ENCODE measurements at places on chromosomes 16 and 17. TPM values are rescaled to one million over a fixed set of nuclear protein-coding genes. Genes with fewer than 3 reads are reported as not detected.

The OMG gene
- not detected for total RNA-seq

The TNFRSF13B gene
- total RNA-seq, result not detected

The GP2 gene
- 0.11 TPM for total RNA-seq

The KRT36 gene
- total RNA-seq, result not detected

DNA sequence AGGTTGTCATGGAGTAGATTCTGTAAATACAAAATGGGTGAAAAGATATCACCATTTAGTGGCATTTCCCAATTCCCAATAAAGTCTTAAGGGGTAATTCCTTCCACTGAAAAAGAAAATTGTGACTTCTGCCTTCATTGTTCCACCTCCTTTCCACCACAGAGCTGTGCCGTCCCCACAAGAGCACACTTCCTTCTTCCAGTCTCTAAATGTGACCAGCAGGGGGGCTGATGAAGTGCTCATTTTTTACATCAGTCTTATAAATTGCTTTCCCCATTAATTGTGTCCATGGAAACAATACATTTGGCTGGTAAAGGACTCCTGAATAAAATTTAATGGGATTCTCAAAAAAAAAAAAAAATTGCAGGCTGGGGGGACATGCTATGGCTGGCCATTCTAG, 260.8 kb upstream of the PSMD7 start:
- H3K4me3 ChIP-seq, result no peak overlapping the region
- no peaks in the 10 kb centered on the region for H3K27me3 ChIP-seq
- H3K27ac ChIP-seq, result no peak overlapping the region
- H3K4me1 ChIP-seq, result no peaks in the 10 kb centered on the region
